ENCODE measurements at places on chromosomes 12 and 14.

- no peak for DNase-seq
These were observed 19.0 kb downstream of the FAM181A start for GRCh38 chr14:93946104-93946503.

- no peak for DNase-seq
These were observed 37.1 kb upstream of the LMNTD1 start for GRCh38 chr12:25590011-25590721.

GRCh38 chr14:67583711-67584644, 16.1 kb downstream of the PIGH start:
- no peak for DNase-seq

DNA sequence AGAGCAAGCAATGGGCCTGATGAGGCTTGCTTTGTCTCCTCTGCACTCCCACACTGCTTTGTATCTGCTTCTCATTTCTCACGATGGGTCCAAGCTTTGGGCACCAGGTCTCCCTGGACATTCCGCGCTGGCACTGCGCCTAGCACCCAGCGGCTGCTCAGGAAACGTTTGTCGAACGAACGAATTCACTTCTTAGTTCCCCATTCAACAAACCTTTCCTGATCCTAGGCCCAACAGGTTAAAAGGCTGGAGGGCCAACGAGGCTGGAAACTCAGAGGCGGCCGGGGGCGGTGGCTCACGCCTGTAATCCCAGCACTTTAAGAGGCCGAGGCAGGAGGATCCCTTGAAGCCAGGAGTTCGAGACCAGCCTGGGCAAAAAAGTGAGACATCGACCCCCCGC, 1.0 kb upstream of the GLRX5 start:
- DNase-seq: no peak

- no peak for DNase-seq
These were observed 79.8 kb downstream of the TMEM260 start for GRCh38 chr14:56659378-56659777.

- DNase-seq: peak; percentile 12
These were observed 210.9 kb downstream of the MED13L start for GRCh38 chr12:116066381-116067230.

DNA sequence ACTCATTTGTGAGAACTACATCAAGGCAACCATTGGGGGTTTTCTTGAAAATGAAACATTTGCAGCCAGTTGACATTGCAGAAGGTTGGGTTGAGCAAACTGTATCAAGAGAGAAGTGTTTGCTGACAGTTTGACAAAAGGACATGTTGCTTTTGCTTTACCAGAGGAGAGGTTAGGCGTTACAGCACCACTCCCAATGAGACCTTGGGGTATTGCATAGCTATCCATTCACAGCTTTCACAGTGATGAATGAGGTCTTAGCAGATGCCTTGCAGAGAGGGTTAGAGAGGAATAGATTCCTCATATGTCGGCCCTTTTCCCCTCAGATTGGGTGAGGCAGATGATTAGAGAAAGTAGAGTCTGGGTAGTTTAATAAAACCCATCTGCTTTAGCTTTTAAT, 988.9 kb upstream of the FLRT2 start:
- no peak for DNase-seq

DNA sequence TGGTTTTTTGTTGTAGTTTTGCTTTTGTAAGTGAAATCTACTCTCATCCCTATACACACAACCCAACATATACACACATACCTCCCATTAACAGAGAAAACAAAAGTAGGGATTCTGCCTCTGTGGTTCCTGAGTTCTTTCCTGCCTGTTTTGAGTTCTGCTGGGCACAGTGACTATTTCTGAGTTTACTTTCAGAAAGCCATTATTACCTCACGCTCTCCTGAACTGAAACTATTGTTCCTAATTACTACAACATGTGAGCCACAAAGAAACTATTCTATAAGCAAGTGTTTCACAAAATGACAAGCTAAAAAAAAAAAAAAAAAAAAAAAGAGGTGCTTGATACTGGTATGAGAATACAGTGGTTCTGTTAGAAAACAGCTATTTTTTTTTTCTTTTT, 110.9 kb downstream of the ALG10B start:
- DNase-seq: no peak

DNA sequence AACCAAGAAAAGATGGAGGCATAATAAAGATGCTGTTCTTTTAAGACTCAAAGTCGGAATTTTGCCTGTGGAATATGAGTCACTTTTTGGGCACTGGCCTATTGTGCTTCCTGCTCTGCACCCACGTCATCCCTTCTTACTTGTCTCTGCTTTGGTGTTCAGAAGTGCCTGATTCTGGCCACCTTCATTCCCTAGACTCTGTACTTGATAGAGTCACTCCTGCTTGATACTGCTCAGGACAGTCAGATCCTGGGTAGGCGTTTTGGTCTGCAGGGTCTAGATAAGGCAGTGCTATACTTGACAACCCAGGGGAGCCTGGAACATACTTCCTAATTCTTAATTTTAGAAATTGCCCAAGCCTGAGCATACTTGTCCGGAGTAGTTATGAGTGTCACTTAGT, 1.9 kb downstream of the LRRK2 start:
- DNase-seq: no peak

DNA sequence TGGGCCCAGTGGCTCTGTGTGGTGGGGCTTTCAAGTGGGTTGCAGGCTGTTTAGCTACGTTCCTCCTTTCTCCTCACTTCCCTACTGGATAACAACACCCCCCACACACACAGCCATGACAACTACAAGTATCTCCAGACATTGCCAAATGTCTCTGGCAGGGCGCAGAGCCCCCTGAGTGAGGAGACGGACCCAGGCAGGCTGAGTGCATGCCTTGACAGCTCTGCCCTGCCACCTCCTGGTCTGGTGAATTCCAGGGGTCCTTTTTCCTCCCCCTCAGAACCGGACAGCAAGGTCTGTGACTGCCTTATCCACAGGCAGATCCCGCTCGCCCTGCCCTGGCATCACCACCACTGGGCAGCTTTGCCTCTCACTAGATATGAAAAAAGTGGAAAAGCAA, 276.5 kb downstream of the TMEM132C start:
- no peak for DNase-seq

- no peak for DNase-seq
These were observed 277.9 kb downstream of the ITPR2 start for GRCh38 chr12:26555139-26555538.

- DNase-seq: no peak
These were observed 9.5 kb downstream of the TBX3 start for GRCh38 chr12:114674251-114675047.

DNA sequence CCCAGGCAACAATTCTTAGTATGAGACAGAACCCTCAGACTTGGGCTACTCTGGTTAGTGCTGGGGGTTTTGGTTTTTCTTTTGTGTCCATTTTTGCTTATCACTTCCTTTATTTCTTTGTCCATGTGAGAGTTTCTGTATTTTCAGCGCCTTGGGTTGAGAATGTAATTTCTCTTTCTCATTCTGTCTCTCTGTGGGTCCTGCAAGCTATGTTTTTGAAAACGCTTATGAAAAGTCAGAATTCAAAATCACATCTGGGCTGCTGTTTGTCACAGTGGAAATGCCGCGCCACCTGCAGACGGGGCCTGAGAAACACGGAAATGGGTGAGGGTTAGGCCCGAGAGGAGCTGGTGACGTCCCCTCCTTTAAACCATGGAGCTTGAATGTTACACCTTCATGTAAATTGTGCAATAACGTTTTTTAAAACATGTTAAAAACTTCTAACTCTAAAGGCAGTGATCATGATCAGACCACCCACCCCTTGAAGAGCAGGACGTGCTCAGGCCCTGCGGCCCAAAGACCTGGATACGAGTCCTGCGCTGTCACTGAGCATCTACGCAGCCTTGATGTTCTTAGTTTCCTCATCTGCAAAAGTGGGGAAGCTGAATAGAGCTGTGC, 26.1 kb downstream of the JDP2 start:
- DNase-seq: no peak

Data from stimulated activated CD8-positive, alpha-beta memory T cell treated with anti-CD3 and anti-CD28 coated beads, Interleukin-4, amount 100 ng/mL, for 4 hours (primary cell).